Kidney capillary endothelial cell (primary cell): ENCODE measurements at places on chromosomes 3 and 15.

- DNase-seq: no peak
Observed at GRCh38 chr15:70118599-70118998, 20.9 kb upstream of the TLE3 start.

- peak; percentile 53 for DNase-seq
Observed at GRCh38 chr3:151439652-151440125, 21.2 kb downstream of the IGSF10 start.

- DNase-seq: no peak
Observed at GRCh38 chr15:90869140-90869541, 753 bp downstream of the FURIN start.

GRCh38 chr15:67836134-67836455, 3.8 kb downstream of the RNU6-1 start:
- no peak for DNase-seq

- no peak for DNase-seq
Observed at GRCh38 chr3:185065059-185065458, 87.8 kb downstream of the C3orf70 start.

GRCh38 chr3:139124197-139124596, 79.5 kb upstream of the PRR23C start:
- no peak for DNase-seq

DNA sequence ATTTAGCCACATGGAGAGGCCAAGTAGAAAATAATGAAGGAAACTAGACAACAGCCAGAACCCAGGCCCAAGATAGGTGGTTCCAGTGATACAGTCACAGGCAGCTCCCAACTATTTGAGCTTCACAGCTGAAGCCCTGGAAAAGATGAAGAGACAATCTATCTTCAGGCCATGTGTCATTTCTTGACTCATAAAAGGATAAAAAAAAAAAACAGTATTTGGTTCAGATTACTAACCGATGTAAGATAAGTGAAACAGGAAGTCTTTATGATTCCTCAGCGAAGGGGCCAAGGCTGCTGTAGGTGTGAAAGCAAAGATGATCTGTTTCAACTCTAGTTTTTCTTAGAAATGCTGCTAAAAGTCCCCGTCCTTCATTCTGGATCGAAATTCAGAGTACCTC, 394.6 kb downstream of the ZNF385D start:
- no peak for DNase-seq

- DNase-seq: no peak
Observed at GRCh38 chr15:48796521-48796920, 14.3 kb downstream of the CEP152 start.

- no peak for DNase-seq
Observed at GRCh38 chr3:177229791-177230190, 32.5 kb upstream of the TBL1XR1 start.

DNA sequence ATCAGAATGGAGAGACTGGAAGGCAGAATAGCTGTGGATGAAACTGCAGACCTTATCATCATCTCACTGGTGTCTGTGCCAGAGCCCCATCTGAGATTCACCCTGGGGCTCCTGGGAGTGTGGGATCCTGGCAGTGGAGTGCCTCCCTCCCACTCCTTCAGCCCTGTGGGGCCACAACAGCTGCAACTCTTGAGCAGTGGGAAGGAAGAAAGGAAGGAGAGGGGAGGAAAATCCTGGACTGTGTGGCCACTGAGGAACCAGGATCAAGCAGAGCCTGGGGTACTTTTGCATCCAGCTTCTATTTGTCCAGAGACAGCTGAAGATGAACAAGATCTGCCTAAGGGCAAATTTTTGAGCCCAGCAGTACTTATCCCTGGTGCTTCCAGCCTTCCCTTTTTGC, 13.1 kb upstream of the ALDH1A2 start:
- DNase-seq: no peak

- peak; percentile 36 for DNase-seq
Observed at GRCh38 chr15:34064438-34064837, 25.4 kb upstream of the AVEN start.

DNA sequence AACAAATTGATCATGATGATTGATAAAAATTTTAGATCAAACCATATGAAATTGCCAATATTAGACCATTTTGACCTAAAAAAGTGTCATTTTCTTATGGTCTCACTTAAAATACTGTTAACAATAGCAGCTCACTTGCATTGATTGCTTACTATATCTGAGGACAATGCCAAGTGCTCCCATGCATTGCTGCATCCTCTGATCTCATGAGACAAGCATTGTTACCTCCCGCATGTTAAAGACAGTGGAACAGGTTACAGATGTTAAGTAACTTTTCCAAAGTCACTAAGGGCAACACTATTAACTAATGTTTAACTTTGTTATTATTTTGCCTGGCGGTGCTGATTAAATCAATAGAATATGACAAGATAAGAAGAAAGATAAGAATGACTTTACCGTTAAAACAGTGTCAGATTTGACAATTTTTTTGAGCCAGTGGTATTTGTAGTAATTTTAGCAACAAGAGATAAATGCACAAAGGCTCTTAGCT, 69.3 kb downstream of the PPM1L start:
- no peak for DNase-seq
